Activated CD4-positive, alpha-beta memory T cell treated with anti-CD3 and anti-CD28 coated beads for 36 hours (primary cell): ENCODE measurements at places on chromosomes 4 and X. TPM values are rescaled to one million over a fixed set of nuclear protein-coding genes. Genes with fewer than 3 reads are reported as not detected.

The TKTL1 gene
- 0.15 TPM for total RNA-seq

DNA sequence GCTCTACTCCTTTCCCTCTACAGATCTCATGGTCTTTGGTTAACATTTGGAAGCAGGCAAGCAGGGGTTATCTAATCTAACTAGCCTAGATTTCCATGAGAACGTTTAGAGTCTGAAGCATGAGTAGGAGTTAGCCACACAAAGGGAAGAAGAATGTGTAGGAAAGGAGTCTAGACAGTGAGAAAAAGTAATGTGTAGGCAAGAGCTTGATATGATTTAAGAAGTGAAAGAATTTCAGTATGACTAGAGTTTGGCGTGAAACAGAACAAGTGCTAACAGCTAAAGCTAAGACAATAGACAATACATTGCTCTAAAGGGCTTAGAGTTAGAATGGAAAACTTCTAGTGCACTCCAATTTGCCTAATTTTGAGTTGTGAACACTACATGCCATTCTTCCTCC lies 10.8 kb downstream of the CXCL8 start:
- H3K36me3 ChIP-seq, result no peaks in the 10 kb centered on the region
- no peak overlapping the region for H3K4me3 ChIP-seq
- H3K27ac ChIP-seq, result no peak overlapping the region

DNA sequence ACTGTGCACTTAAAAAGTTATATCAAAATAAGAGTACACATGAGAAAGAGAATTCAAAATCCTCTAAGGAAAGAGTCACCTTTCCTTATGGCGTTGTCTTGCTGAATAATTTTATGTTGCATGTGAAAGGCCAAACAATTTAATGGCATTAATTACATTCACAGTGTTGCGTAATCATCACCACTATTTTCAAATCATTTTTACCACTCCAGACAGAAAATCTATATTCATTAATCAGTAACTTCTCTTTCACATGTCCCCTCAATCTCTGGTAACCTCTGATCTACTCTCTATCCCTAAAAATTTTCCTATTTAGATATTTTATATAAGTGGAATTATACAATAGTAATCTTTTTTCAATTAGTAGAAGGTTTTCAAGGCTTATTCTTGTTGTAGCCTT lies 283.0 kb downstream of the CXXC4 start:
- DNase-seq, result no peak
- no peak overlapping the region for H3K4me3 ChIP-seq
- no peak overlapping the region for H3K27ac ChIP-seq
- H3K36me3 ChIP-seq, result no peaks in the 10 kb centered on the region
- H3K4me1 ChIP-seq, result no peaks in the 10 kb centered on the region

The AREG gene
- total RNA-seq, result 0.74 TPM

DNA sequence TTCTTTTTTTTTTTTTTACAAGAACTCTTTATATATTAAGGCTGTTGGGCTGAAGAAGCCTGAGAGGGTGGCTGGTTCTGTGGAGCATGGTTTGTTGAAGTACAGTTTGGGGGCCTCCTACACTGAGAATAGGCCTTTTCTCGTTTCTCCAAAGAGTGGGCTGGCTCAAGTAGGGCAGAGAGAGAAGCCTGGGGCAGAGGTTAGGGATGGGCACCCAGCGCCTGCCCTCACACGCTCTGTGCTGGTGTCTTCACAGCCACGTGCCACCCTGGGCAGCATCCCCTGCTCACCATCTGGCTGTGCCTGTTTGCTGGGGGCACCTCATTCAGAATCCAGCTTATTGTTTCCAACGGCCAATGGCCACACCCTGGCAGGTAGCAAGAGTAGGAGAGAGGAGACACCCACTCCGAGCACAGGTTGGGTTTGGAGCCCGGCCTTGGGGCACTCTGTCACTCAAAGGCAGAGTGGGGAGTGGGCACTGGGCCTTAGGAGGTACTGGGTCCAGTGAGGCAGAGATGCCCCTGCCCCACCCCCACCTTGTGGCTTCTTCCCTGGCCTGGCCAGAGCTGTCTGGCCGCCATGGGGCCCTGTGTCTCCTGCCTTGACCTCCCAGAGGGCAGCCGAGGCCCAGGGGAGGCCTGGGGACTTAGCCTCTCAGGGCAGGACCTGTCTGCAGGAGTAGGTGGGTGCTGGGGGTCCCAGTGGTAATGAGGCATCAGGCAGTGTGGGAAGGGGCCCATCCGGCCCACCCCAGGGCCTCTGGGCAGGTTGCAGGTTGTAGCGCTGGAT lies 2.9 kb downstream of the MSANTD1 start:
- no peak for DNase-seq
- H3K36me3 ChIP-seq, result no peaks in the 10 kb centered on the region
- H3K4me3 ChIP-seq, result no peak overlapping the region
- H3K27ac ChIP-seq, result no peak overlapping the region

DNA sequence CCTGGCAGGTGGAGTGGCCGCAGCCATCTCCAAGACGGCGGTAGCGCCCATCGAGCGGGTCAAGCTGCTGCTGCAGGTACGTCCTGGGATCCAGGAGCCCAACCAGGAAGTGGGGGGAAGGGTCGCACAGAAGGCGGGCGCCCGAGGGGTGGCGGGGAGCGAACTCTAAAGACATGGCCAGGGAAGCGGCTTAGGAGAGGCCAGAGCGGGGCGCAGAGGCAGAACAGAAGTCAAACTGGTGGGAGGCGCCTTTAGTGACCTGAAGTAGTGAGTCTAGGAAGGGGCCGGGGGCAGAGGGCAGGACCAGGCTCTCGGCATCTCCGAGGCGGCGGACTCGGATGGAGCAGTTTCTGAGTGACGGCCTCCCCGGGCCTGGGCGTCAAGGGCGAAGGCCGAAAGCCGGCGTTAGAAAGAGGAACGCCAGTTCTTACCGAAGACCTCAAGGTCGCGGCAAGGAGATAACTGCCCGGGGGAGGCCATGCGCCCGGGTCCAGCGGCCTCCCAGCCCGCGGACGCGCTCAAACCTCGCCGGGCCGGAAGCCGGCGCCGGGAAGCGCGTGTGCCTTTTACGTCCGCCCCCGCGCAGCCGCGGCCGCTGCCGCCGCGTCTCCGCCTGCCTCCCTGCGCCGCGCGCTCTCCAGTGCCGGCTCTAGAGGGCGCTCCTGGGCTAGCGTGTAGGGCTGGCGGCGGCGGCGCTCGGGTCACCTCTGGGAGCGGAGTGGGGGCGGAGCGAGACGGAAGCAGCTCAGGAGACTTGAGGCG lies 488 bp downstream of the SLC25A5 start:
- peaks cover 19% of the 10 kb centered on the region for H3K36me3 ChIP-seq
- no peaks in the 10 kb centered on the region for H3K27me3 ChIP-seq
- H3K27ac ChIP-seq, result peak overlapping the region; percentile 90

DNA sequence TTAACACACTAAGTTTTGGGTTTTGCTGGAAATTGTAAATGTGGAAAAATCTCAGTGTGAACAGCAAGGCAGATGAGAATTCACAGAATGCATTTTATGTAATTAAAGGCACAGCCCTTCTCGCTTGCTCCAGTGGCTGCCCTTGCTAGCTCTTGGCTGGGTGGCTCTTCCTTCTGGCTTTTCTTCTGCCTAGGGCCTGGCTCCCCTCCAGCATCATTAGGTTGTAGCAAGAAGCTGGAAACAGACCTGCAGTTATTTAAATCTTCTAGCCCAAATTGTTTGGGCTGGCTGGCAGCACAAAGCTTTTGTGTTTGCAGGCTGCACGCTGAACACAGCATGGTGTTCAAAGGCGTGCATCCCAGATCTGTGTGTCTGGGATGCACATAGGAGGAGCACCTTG lies 56.5 kb downstream of the LIMCH1 start:
- H3K4me3 ChIP-seq, result no peak overlapping the region
- no peak overlapping the region for H3K27ac ChIP-seq
- DNase-seq, result no peak
- peaks cover 3% of the 10 kb centered on the region for H3K27me3 ChIP-seq
- no peaks in the 10 kb centered on the region for H3K36me3 ChIP-seq

The STK26 gene
- total RNA-seq, result 64.0 TPM

The GC gene
- not detected for total RNA-seq
